GM10248 (cell line): ENCODE measurements at places on chromosomes 11 and 22.

- DNase-seq: no peak
Observed at GRCh38 chr22:32827049-32827602, 25.6 kb downstream of the TIMP3 start.

GRCh38 chr22:22816766-22817410 is 70.7 kb upstream of the IGLL5 start:
- no peak for DNase-seq

DNA sequence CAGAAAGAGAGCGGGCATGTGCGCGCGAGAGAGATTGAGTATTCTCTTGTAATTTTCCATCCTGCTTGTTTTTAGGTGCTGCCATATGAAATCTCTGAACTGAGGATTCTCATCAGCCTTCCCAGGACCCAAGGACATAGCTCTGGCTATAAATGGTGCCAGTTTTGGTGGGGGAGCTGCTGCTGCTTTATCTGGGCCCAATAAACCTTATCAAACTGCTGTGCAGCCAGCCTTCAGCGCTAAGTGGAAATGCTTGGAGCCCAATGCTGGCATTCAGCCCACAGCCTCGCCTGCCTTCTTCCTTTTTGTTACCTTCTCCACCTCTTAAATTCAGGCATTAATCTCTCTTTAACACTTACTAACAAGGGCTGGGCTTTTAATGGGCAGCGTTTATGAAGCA is 2.4 kb upstream of the ZBTB16 start:
- DNase-seq: no peak

- no peak for DNase-seq
Observed at GRCh38 chr11:125457814-125458343, 38.2 kb downstream of the FEZ1 start.

DNA sequence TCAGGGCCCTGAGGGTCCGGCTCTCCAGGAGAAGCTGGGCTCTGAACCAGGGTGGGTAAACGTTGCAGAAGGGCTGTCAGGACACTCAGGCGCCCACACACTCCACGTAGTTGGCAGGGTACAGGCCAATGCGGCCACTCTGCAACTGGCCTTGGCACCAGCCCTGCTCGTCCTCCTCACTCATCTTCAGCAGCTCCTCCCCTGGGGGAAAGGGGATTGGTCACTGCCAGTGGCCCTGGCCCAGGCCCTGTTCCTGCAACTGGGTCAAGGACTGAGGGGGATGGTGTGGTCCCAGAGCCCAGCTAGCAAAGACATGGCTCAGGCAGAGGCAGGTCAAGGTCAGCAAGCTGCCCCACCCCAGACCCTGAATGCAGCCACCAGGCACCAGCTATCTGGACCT is 1.2 kb upstream of the ARFGAP2 start:
- DNase-seq: no peak

DNA sequence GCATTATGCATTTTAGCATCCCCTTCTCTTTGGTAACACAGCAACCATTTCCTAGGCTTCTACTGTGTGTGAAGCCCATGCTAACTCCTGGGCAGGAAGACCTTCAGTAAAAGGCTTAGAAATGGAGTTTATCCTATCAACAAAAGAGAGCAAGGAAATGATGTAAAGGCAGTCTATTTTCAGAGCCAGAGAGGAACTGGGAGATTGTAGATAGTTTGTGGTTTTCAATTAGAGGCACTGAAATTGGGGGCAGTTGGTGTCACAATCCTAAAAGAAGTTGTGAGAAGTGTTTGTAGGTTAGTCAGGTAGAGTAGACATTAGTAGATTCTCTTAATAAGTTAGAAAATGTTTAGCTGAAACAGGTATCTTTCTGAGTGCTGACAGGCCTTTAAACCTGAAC is 7.1 kb downstream of the ACAD8 start:
- DNase-seq: peak; percentile 32

GRCh38 chr22:29744902-29745301 is 21.9 kb downstream of the ZMAT5 start:
- no peak for DNase-seq

- DNase-seq: no peak
Observed at GRCh38 chr11:79026803-79027445, 413.9 kb downstream of the TENM4 start.

DNA sequence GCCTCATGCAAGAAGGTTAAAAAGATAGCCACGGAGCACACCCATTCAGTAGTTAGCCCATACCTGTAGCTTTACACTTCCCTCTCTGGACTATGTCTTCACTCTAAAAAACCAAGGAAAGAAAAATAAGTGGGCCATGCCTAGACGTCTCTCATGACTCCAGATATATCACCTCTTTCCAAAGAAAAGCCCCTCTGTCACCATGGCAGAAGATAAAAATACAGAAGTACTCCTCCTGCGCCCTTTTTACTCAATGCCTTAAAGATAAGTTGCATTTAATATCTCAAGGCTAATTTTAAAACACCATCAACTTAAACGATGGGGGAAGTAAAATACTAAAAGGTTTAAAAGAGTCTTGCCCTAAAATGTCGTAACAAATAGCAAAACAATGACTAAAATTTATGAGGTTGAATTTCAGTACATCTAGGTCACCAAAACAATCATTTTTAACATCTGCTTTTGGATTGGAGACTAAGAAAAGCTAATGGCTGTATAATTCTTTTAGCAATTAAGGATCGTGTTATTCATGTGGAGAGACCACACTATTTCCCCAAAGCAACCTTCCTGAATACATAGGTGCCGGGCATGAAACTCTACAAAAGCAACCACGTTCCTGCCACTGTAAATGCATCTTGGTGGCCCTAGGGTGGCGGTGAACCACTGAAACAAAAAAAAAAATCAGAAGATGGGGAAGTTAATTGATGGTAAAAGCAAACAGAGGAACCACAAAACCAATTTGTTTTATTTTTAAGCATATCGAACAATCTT is 46.0 kb downstream of the CELF1 start:
- DNase-seq: no peak

DNA sequence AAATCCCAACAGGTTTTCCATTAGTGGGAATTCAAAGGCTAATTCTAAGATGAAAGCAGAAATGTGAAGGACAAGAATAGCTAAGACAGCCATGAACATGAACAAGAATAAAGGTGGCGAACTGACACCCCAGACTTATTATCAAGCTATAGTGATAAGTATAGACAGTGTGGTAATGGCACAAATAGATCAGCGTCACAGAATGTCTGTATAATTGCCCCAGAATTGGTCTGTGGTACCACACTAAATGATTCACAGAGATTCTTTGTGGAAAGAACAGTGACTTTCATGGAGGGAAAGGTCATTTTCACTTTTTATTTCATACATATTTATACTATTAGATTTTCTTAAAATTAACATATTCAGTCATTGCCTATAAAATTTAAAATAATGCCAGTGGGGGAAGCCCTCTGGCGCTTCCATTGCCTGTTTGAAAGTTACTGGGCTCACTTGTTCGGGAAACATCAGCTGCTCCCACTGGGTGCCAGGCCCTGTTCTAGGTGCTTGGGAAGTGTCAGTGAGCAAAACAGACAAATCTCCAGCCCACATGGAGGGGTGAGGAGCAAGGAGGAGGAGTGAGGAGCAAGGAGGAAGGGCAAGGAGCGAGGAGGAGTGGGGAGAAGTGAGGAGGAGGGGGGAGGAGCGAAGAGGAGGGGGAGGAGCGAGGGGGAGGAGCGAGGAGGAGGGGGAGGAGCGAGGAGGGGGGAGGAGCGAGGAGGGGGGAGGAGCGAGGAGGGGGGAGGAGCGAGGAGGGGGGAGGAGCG is 11.3 kb upstream of the NLRP6 start:
- no peak for DNase-seq

DNA sequence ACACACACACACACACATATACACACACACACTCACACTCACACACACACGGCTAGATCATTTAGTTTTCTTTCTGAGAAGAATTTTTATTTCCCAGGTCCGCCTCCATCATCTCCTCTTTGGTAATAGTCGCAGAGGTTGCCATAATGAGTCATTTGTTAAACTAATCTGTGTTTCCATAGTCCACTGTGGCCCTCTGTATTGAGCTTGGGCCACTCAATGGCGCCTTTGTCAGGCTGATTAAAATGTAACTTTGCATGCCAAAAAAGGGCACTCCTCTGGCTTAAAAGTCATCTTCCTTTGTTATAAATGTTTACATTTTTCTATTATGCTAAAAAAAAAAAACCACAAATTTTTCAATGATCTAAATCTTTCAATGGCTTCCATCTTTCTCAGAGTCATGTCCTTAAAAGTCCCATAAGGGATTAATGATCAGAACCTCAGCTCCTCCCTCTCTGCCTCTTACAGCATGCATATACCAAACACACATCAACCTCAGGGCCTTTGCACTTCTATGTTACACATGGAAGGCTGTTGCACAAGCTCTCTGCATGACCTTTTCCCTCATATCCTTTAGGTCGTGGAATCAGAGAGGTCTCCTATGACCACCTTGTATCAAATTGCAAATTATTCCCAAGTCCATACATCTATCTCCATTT is 35.3 kb downstream of the EHF start:
- no peak for DNase-seq

GRCh38 chr11:19320827-19321226 is 80.1 kb upstream of the E2F8 start:
- DNase-seq: no peak

DNA sequence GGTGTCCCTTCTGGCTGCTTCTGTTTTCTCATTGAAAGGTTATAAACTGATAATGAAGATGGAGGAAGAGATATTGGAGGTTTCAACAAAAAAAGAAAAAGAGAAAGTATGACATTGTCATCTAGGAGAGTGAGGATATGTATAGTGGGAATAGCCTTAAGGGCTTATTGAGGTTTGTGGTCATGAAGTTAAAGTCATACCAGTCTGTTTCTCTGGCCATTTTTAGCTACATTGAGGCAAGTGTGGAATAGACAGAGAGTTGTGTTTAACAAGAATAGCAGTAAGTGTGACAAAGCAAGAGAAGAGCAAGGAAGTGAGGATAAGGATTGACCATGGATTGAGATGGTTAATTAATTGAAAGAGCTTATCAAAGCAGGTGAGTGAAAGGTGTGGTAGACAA is 110.4 kb downstream of the ELP4 start:
- no peak for DNase-seq

GRCh38 chr11:405323-405953 is 9.4 kb downstream of the SIGIRR start:
- DNase-seq: no peak

- no peak for DNase-seq
Observed at GRCh38 chr22:22103078-22103875, 120.7 kb upstream of the TOP3B start.

- peak; percentile 32 for DNase-seq
Observed at GRCh38 chr11:121592708-121593107, 139.9 kb upstream of the SORL1-AS1 start.

DNA sequence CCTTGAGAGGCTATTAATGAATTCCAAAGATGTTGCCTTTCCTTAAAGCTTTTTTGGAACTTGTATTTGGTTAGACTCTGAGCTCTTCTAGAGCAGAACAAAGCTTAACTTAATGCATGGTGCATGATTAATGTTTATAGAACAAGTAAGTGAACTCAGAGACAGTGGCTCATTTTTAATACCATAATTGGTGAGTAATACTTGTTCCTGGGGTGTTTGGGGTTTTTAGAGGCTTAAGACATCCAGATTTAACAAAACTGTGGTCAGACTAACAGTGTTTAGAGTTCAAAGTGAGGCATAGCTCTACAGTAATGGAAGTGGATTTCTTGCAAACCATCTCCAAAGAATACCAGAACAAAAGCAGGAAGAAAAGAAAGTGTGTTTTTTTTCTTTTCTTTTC is 73.7 kb upstream of the CTSC start:
- DNase-seq: no peak

DNA sequence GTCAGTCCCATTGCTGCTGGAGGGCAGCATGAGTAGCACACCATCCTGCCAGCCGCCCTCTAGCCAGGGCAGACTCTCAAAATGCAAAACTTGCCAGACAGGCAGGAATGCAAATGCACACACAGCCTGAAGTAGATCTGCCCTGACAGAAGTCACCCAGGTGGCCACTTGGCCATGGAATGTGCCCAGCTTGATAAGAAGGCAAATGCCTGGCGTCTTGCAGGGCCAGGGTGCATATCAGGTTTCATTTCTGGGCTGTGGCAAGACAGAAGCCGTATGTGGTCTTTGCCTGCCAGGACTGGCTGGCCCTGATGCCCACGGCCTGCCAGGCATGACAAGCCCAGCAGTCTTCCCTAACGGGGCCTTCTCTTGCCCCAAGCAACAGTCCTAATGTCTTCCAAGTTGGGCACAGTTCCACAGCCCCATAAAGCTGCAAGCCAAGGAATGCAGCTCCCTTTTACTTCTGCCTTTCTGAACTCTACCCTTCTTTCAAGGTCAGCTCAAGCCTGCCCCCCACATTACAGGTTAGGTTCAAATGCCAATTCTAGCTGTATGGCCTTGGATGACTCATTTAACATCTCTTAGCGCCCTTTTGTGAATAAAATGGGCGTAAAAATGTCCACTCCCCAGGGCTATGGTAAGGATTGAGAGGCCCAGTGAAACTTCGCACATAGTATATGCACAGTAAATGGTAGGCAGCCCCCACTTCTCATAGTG is 29.7 kb downstream of the POU2AF3 start:
- DNase-seq: no peak

GRCh38 chr11:115269191-115269950 is 234.8 kb downstream of the CADM1 start:
- DNase-seq: no peak
